ENCODE measurements at places on chromosomes 1 and 21.
A peak's percentile ranks its signal among the peaks of the same experiment; 100 is the strongest.

GRCh38 chr1:167544447-167545093 lies 9.0 kb downstream of the CREG1 start:
- no peak for DNase-seq

DNA sequence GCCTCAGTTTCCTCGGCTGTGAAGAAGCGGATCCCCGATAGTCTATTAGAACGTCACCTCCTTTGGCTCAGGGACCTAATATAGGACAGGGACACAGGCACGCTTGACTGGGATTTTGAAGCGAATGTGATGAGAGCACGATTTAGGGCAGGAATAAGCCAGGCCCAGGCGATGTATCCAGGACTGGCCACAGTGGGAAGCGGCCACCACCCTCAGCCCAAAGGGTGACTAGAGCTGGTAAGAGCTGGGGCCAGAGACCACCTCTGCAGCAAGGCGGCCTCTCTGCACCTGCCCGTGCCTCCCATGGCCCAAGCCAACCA lies 100.0 kb upstream of the VAMP3 start:
- no peak for DNase-seq

- peak; percentile 84 for DNase-seq
Measured at GRCh38 chr1:156689035-156689952, 12.1 kb upstream of the NES start.

- no peak for DNase-seq
Measured at GRCh38 chr1:58570094-58570493, 7.0 kb downstream of the TACSTD2 start.

DNA sequence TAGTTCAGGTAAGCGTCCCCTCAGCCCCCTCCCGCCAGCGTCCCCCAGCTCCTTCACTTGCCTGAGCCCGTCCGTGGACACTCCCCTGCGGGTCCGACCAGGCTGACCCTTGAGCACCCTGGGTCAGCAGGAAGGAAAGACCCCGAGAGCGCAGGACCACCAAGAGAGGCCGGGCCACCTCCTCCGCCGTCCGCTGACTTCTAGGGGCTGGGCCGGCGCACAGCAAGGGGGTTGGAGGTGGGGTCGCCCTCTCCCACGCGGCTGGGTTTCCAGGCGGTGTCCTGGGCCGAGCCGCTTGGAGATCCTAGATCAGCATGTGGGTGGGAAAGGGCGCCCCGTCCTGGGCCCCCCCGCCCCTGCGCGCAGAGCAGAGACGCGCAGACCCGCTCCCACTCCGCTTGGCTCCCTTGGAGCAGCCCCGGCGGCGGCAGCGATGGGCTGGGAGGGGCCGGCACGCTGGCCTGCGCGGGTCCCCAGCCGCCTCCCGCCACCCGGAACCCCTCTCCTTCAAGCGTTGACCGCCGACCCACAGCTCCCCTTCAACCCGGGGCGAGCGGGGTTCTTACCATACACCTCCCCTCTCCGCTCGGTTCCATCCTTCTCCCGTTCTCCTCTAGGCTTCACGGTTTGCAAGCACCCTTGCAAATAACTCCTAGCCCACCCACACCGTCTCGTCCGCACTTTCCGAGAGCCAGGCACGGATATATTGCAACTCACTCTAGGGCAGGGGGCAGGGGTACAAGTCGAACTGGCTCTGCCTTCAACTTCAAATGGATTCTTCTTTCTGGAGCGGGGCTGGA lies 7.5 kb downstream of the KNCN start:
- no peak for DNase-seq

DNA sequence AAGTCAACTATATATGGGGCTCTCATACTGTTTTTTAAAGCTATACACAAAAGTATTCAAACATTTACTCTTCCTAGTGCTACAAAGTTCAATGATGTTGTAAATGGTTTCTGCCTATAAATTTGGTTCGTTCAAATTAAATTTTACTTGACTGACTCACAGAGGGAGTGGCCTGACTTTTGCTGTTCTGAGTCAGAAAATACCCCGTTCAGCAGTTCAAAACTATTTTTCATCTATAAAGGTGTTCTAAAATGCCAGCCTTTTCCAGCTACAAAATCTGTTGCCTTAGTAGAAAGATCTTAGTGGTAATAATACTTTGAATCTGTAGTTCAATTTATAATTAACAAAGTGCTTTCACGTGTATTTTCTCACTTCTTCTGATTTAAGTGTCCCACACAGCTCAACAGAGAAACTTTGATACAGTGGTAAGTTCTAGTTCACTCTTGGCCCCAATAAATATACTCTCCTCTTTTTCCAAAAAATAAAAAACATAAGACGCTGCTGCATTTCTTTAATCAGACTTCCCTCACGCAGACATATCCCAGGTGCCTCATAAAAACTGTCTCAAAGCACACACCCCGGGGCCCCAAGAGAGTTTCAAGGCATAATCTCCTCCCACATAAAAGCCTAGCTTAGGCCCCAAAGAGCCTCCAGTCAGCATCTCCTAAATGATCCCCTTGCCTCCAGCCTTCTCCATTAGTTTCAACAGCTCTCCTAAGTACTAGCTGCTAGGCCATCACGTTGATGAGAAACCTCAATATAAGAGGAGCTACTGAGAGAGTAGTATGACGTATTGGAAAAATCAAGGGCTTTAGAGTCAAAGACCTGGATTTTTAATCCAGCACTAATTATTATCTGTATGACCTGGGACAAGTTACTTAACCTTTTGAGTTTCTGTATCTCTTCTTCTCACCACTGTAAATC lies 3.2 kb downstream of the PTP4A2 start:
- DNase-seq, result no peak

- DNase-seq, result peak; percentile 59
Measured at GRCh38 chr1:8015809-8016165, 10.3 kb downstream of the ERRFI1 start.

DNA sequence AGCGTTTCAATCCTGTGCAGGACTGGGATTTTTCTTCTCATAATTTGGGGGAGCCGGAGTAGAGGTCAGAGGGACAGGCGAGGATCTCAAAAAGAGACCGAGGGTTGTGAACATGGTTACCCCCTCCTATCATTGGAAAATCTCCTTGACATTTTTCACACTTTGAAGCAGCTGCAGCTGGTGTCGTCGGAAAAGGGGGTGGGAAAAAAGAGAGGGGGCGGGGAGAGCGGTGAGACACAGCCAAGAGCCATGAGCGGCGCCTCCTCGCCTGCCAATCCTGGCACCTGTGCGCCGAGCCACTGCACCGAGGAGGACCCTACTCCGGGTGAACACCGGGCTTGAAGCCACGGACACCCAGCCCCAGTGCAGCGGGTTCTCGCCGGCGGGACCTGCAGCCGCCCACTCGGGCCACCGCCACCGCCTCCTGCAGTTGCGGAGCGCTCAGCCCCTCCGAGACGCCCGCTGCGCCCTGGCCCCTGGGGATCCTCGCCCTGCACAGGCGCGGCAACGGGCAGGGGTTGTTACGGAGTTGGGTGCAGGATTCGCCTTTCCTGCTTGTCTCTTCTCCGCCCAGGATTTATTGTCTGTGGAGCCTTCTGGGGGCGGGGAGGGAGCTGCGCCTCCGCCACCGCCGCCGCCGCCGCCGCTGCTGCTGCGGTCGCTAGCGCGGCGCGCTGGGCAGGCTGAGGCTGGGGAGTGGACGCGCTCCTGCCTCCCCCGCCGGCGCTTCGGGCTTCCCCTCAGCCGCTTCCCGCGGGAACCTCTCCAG lies at the start of gene LRRC7:
Gene LRRC7 (plus strand): TSS at position 271 of the 769 bp plus-strand sequence. CDS start 718 bp downstream, outside the sequence.
- peak; percentile 60 for DNase-seq

- DNase-seq, result no peak
Measured at GRCh38 chr1:117632269-117633067, 26.6 kb downstream of the TENT5C start.

DNA sequence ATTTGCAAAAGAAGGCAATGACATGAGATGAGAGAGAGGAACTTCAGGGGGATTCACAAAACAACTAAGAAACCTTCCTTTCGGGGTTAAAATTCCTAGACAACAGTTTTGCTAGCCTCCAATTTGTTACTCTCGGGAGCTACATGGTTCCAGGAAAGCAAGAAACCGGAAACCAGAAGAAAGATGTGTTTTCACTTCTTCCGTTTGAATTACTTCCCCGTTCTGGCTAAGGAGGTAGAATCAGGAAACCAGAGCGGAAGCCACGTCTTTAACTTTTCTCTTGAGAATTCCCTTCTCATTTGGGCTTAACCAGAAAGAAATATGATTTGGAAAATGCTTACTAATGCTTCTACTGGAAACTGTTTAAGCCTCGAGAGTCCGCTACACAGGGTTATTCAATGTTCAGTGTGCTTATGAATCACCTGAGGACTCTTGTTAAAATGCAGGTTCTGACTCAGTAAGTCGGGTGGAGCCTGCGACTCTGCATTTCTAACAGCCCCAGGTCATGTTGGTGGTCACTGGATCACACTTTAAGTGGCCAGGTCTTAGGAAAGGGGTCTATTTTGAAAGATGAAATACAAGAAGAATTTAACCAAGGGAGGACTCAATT lies 43.5 kb upstream of the MCOLN3 start:
- DNase-seq, result no peak

- no peak for DNase-seq
Measured at GRCh38 chr1:25800703-25801377, 847 bp downstream of the SELENON start.

- DNase-seq, result no peak
Measured at GRCh38 chr1:4699376-4700301, 45.2 kb downstream of the AJAP1 start.

GRCh38 chr1:203116091-203116820 lies 11.3 kb upstream of the ADORA1 start:
- no peak for DNase-seq

- DNase-seq, result no peak
Measured at GRCh38 chr1:40451238-40451585, 936 bp downstream of the ZFP69B start.

DNA sequence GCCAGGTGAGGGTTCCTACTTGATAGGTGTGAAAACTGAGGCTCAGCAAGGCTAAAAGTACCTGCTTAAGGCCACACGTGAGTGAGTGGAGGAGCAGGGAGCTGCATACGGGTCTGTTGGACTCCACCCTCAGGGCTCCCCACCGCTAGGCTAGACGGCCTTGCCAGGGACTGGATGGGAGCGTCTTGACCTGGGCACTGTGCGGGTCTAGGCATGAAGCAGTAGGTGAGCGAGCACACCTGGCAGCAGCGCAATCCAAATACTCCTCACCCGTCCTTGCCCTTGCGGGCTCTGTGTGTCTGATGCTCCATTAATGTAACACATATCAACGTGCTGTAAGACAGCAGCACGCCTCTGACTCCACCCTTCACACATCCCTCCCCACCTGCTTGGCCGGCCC lies 94.0 kb downstream of the LACTBL1 start:
- DNase-seq, result no peak

DNA sequence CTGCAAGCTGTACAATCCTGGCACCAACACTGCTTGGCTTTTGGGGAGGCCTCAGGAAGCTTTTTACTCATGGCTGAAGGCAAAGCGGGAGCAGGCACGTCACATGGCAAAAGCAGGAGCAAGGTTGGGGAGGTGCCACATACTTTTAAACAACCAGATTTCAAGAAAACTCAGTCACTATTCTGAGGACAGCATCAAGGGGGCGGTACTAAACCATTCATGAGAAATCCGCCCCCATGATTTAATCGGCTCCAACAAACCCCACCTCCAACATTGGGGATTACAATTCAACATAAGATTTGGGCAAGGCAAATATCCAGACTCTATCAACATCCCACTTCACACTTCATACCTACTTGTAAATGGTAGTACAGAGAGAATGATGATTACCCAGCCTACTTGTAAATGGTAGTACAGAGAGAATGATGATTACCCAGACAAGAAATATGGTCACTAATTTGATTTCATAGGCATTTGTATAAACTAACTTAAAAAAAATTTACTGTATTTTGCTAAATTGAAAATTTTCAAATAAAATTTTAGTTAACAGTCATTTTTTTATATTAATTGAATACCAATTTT lies 24.9 kb downstream of the ATP5PF start:
- DNase-seq, result no peak

- DNase-seq, result no peak
Measured at GRCh38 chr1:224057461-224058199, 56.3 kb upstream of the FBXO28 start.

GRCh38 chr1:218266356-218266755 lies 18.7 kb upstream of the RRP15 start:
- no peak for DNase-seq

DNA sequence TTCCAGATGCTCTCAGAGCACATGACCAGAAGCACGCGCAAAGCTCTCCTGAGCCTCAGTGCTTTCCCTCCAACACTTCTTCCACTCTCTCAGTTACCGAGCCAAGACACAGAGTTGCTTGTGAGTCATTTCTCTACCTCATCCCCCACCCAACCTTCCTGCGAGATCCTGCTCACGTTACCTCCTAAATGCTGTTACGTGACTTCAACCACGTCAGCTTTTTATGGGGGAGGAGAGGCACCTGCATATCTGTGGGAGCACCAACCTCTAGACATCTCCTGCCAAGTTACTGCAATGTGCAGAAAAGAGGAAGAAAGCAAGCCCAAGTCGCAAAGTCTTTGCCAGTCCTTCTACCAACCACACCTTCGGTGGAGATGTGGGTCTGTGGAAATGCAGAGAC lies 27.2 kb upstream of the ERG start:
- DNase-seq, result no peak

DNA sequence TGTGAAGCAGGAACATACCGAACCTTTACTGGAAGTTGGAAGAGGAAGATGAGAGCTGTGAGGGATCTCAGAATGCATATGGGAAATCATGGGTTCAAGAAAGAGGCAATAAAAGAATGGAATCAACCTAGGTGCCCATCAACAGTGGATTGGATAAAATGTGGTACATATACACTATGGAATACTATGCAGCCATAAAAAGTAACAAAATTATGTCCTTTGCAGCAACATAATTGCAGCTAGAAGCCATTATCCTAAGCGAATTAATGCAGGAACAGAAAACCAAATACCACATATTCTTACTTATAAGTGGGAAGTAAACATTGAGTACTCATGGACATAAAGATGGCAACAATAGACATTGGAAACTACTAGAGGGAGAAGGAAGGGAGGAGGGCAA lies 40.4 kb downstream of the NIBAN1 start:
- no peak for DNase-seq
